NCI-H146 (cell line): ENCODE measurements at places on chromosomes 5 and 9.

GRCh38 chr9:134385915-134386314, 59.7 kb downstream of the RXRA start:
- DNase-seq: no peak

DNA sequence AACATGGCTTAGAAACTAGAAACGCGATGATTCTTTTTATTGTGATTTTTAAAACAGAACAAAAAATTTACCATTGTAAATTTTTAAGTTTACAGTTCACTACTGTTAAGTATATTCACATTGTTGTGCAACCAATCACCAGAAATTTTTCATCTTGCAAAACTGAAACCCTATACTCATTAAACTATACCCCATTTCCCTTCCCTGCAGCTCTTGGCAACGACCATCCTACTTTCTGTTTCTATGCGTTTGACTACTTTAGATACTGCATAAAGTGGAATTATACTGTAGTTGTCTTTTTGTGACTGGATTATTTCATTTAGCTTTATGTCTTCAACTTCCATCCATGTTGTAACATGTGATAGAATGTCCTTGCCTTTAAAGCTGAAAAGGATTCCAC, 52.5 kb downstream of the SPOCK1 start:
- DNase-seq: no peak

DNA sequence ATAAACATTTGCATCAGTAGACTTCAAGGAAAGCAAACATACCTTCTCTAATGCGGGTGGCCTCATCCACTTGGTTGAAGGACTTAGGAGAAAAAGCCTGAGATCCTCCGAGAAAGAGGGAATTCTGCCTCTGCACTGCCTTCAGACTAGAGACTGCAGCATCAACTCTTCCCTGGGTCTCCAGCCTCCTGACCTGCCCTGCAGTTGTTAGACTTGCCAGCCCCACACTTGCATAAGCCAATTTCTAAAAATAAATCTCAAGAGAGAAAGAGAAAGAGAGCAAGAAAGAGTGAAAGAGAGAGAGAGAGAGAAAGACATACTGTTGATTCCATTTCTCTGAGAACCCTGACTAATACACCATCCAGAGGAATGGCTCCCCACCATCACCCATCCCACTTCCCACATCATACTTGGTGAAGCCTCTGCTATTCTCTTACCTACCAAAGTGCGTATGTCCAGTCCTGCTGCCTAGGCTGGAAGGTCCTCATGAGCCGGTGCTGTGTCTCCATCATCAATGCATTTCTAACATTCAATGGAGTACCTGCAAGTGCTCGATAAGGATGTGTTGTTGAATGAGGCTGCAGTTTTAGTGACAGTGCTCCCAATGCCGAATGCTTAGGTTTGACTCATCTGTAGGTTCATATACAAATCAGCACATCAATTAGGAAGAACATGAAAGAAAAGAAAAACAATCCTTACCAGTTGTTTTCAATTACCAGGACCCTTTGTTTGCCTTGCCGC, 35.1 kb downstream of the ZNF622 start:
- no peak for DNase-seq

- no peak for DNase-seq
These were observed 361.2 kb upstream of the DMAC1 start for GRCh38 chr9:8160787-8161186.
